ENCODE measurements at places on chromosomes 3 and 15. TPM values are rescaled to one million over a fixed set of nuclear protein-coding genes. Genes with fewer than 3 reads are reported as not detected.

Gene NECTIN3
- total RNA-seq, result 89.5 TPM

Gene JAGN1
- 15.1 TPM for total RNA-seq

Gene MAP4
- 127 TPM for total RNA-seq

Gene SLC12A1
- not detected for total RNA-seq

Gene MCF2L2
- 0.64 TPM for total RNA-seq

Gene TM4SF1
- total RNA-seq, result 52.2 TPM

Gene CYP8B1
- not detected for total RNA-seq

Gene GPR62
- under 0.01 TPM for total RNA-seq

Gene CHRNA7
- total RNA-seq, result not detected

Gene AP3B2
- 0.64 TPM for total RNA-seq

Gene THRB
- 5.2 TPM for total RNA-seq

Gene PLSCR5
- total RNA-seq, result not detected

Gene GPR87
- 0.43 TPM for total RNA-seq

Gene FAM162A
- 7.3 TPM for total RNA-seq

Gene POLR2M
- 71.7 TPM for total RNA-seq

Data from fibroblast of villous mesenchyme (primary cell).